CD4-positive, CD25-positive, alpha-beta regulatory T cell (primary cell): ENCODE measurements at places on chromosomes 2 and 18. TPM values are rescaled to one million over a fixed set of nuclear protein-coding genes. Genes with fewer than 3 reads are reported as not detected.

Gene CYP1B1
- not detected for total RNA-seq

GRCh38 chr2:155747531-155747930 lies 585.0 kb downstream of the NR4A2 start:
- H3K4me1 ChIP-seq, result no peaks in the 10 kb centered on the region
- no peaks in the 10 kb centered on the region for H3K27me3 ChIP-seq
- no peaks in the 10 kb centered on the region for H3K36me3 ChIP-seq

DNA sequence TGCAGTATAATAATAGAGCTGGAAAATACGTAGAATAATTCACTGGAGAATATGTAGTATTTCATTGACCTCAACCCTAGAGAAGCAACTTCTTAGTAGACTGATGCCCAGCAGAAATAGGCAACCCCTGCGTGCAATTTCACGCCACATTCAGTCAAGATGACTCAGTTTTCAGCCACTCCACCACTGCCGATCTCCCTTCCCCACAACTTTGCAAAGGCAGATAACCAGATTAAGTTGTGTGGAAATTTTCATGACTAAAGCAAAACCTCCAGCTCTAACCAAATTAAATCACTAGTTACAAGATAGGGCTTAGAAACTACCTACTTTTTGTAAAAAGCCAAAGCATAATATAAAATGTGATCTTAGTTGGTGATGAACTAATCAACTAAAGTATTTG lies 63.3 kb upstream of the STK17B start:
- no peaks in the 10 kb centered on the region for H3K36me3 ChIP-seq
- no peaks in the 10 kb centered on the region for H3K27me3 ChIP-seq
- peak; percentile 56 for DNase-seq
- H3K27ac ChIP-seq, result peak overlapping the region; percentile 75
- H3K4me3 ChIP-seq, result peak overlapping the region; percentile 38

- H3K27me3 ChIP-seq, result peaks cover 18% of the 10 kb centered on the region
- H3K36me3 ChIP-seq, result no peaks in the 10 kb centered on the region
- no peak overlapping the region for H3K27ac ChIP-seq
- H3K4me3 ChIP-seq, result no peak overlapping the region
Observed at GRCh38 chr2:105413206-105413605, 14.4 kb upstream of the FHL2 start.

- H3K36me3 ChIP-seq, result no peaks in the 10 kb centered on the region
- H3K27ac ChIP-seq, result no peak overlapping the region
- no peaks in the 10 kb centered on the region for H3K27me3 ChIP-seq
- no peak for DNase-seq
- no peak overlapping the region for H3K4me3 ChIP-seq
- no peaks in the 10 kb centered on the region for H3K4me1 ChIP-seq
Observed at GRCh38 chr2:152558158-152558984, 158.9 kb downstream of the PRPF40A start.

Gene TUBA4A
- 245 TPM for total RNA-seq

DNA sequence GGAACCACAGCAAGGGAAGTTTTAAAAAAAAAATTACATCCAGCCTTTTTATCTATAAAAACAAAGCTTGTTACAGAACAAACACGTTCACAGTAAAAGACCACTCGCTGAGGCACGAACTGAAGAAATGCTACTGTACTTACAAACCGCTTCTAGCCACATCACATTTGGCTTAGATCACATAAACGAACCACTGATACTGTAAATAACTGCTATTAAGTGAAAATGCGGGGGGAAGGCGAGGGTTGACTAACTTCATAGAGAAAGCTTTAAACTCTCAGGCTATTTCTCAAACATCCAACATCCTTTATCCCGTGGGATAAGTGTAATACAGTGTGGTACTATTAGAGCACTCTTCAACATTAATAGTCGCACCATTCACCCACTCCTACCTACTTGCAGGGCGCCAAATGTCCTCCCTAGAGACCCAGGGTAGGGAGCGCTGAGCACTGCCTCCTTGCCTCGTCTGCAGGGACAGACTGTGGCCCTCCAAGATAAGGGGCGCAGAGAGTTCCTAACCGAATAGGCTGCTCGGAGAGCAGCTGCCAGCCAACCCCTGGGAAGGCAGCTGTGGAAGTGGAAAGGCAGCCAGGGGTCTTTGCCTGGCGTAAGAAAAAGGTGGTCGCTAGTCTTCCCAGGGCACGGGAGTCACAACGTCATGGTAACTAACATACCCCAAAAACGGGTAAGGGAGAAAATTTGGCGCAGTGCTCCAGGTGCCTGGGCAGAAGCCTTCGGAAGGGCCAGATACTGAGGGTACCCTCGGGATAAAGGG lies 854 bp downstream of the GPR155 start:
- H3K27ac ChIP-seq, result peak overlapping the region; percentile 85
- no peaks in the 10 kb centered on the region for H3K27me3 ChIP-seq
- H3K4me1 ChIP-seq, result peaks cover 47% of the 10 kb centered on the region
- peaks cover 21% of the 10 kb centered on the region for H3K36me3 ChIP-seq
- DNase-seq, result peak; percentile 52
- peak overlapping the region; percentile 98 for H3K4me3 ChIP-seq

DNA sequence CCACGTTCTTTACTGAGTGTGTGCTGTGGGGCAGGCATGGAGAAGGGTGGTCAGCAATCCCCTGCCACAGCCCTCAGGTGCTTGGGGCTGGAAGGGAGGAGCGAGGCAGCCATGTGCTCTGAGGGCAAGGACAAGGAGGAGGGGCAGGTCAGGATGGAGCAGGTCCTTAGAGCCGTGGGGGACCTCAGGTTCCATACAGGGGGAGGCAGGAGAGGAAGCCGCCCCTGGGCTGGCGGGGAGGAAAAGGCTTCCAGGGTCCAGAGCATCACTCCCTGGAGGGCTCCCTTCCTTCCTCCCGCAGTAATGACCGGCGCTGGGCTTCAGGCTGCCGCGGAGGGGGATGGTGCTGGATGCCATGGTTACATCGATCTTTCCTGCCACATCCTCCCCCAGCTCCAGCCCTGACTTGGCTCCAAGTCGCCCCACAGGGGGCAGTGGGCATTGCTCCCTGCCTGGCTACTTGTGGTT lies 6.6 kb downstream of the GAREM2 start:
- H3K27me3 ChIP-seq, result peaks cover 8% of the 10 kb centered on the region
- H3K4me1 ChIP-seq, result peaks cover 10% of the 10 kb centered on the region
- no peak overlapping the region for H3K27ac ChIP-seq

DNA sequence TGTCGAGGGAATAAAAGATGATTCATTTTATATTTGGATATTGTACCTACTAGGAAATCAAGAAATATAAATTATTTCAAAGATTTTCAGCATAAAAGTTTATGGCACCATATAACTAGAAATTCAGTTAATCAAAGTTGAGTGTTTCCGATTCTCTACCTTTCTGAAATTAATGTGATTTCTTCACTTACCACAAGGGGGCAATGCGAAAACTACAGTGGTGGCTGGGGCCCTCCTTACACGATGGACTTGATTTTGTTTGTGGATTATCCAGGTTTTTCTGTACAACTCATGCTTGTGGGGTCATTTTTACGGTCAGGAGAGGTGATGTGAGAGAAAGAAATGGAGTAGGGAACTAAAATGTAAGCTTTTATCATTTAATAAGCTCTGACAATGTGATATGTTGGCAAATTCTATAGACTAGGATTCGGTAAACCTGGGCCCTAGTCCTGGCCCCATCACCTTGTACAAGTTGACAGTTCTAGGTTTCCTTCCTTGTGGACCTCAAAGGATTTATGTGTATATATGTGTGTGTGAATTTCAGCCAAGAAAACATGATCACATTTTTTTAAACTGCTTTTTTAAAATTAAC lies 47.6 kb downstream of the G6PC2 start:
- H3K4me1 ChIP-seq, result no peaks in the 10 kb centered on the region
- peak; percentile 12 for DNase-seq
- H3K4me3 ChIP-seq, result no peak overlapping the region

Gene FZD7
- total RNA-seq, result 0.42 TPM

Gene SETBP1
- total RNA-seq, result 1.6 TPM

- H3K4me1 ChIP-seq, result no peaks in the 10 kb centered on the region
- H3K4me3 ChIP-seq, result no peak overlapping the region
- no peak for DNase-seq
- H3K27ac ChIP-seq, result no peak overlapping the region
- peaks cover 2% of the 10 kb centered on the region for H3K27me3 ChIP-seq
- no peaks in the 10 kb centered on the region for H3K36me3 ChIP-seq
Observed at GRCh38 chr2:55719852-55720251, 26.2 kb upstream of the PNPT1 start.

DNA sequence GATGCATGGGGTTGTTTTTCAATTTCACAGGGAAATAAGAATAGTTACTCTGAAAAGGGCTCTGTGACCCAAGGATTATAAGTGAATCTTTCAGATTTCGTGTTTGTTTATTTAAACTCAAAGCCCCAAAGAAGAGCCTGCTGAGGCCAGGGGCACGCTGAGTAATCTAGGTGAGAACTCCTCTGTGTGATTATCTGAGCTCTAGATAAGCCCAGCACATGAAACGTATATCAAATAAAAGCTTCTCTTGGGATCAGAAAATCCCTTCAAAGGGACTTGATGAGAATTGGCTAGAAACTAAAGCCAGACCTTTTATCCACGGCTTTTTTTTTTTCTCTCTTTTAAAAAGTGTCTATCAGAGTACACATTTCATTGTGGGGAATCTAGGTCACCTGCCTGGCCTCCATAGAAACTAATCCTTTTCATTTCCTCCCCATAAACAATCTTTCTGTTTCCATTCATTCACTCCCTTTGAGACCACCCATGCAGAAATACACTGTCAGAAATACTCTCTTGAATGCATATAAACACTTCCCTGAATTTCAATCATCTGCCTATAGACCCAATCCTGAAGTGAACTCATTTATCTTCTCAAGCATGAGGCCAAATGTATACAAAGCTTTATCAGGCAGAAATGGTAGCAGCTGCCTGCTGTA lies 137.4 kb downstream of the RIT2 start:
- no peak overlapping the region for H3K27ac ChIP-seq
- H3K4me1 ChIP-seq, result no peaks in the 10 kb centered on the region
- H3K4me3 ChIP-seq, result no peak overlapping the region

DNA sequence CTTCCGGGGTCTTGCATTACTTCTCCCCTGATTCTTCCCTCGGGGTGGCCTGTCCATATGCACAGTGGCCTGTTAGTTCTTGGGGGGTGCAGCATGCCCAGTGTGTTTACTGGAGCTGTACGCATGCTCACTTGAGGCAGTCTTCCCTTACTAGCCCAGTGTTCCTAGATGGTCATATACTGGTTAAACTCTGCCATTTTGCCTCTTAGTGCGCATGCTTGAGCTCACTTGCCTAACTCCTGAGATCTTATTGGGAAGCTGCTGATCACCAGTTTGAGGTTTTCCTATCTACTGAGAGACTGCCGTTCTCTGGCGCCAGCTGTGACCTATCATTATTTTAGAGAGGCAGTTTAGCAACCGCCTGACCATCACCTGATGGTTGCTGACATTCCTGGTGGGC lies 571.2 kb downstream of the ADCYAP1 start:
- H3K4me1 ChIP-seq, result no peaks in the 10 kb centered on the region
- H3K27ac ChIP-seq, result no peak overlapping the region
- no peaks in the 10 kb centered on the region for H3K36me3 ChIP-seq
- H3K4me3 ChIP-seq, result no peak overlapping the region

DNA sequence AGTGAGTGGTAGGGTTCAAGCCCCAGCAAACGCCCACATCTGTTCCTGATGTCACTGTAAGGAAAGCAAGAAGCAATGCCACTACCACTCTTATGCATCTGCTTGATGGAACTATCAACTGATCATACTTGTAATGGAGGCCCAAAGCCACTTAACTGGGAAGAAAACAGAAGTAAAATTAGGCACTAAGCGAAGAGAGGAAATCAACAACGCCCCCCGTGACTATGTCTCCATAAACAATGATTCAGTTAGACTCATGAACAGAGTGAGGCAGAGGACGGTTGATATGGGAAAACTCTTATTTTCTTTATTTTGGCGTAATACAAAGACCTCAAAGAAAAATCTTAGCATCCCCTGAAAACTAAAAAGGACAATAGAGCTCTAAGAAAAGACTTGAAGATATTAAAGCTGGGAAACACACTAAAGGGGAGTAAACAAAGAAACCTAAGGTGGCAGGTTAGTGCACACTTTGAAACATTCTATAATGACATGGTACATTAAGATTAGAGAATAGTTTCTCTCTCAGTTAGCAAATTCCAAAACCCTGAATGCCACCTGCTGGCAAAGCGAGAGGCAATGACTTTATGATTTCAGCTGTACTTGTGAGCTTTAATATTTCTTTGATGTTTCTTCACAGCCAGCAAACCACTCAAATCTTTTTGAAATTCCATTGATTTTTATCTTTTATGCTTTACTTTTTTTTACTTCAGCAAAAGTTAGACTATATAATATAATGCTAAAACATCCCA lies 86.5 kb downstream of the LRP2 start:
- no peaks in the 10 kb centered on the region for H3K27me3 ChIP-seq
- no peak overlapping the region for H3K27ac ChIP-seq
- H3K4me1 ChIP-seq, result no peaks in the 10 kb centered on the region
- H3K36me3 ChIP-seq, result no peaks in the 10 kb centered on the region
- no peak overlapping the region for H3K4me3 ChIP-seq

- H3K27me3 ChIP-seq, result no peaks in the 10 kb centered on the region
- H3K4me1 ChIP-seq, result no peaks in the 10 kb centered on the region
- no peak overlapping the region for H3K27ac ChIP-seq
- no peak for DNase-seq
- H3K36me3 ChIP-seq, result no peaks in the 10 kb centered on the region
- no peak overlapping the region for H3K4me3 ChIP-seq
Observed at GRCh38 chr18:28875059-28875458, 698.1 kb upstream of the CDH2 start.

Gene COL4A3
- total RNA-seq, result not detected

DNA sequence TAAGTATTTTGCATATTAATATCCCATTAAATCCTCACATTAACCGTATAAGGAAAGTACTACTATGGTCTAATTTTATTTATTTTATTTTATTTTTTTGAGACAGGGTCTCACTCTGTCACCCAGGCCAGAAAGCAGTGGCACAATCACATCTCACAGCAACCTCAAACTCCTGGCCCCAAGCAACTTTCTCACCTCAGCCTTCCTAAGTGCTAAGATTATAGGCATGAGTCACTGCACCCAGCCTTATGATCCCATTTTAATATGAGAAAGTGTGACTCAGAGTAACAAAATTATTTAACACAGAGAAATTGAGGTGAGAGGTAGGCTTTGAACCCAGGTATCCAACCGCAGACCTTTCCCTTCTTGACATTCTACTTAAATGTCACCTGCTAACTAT lies 330.0 kb upstream of the POU3F3 start:
- H3K4me3 ChIP-seq, result no peak overlapping the region
- H3K27ac ChIP-seq, result no peak overlapping the region
- no peaks in the 10 kb centered on the region for H3K36me3 ChIP-seq
- H3K4me1 ChIP-seq, result no peaks in the 10 kb centered on the region

Gene SLC14A1
- 35.1 TPM for total RNA-seq

Gene FAM237A
- not detected for total RNA-seq

- H3K4me3 ChIP-seq, result no peak overlapping the region
- no peaks in the 10 kb centered on the region for H3K4me1 ChIP-seq
- no peaks in the 10 kb centered on the region for H3K27me3 ChIP-seq
- no peaks in the 10 kb centered on the region for H3K36me3 ChIP-seq
- DNase-seq, result no peak
Observed at GRCh38 chr18:75116809-75117208, 92.1 kb downstream of the PTGR3 start.
